Chondrocyte (in vitro differentiated cells): ENCODE measurements at places on chromosomes 2 and 18. TPM values are rescaled to one million over a fixed set of nuclear protein-coding genes. Genes with fewer than 3 reads are reported as not detected.

- H3K4me1 ChIP-seq: peaks cover 9% of the 10 kb centered on the region
- no peak overlapping the region for H3K4me3 ChIP-seq
- no peaks in the 10 kb centered on the region for H3K27me3 ChIP-seq
- no peak for DNase-seq
- H3K36me3 ChIP-seq: no peaks in the 10 kb centered on the region
Observed at GRCh38 chr2:165645930-165646831, 147.9 kb downstream of the GALNT3 start.

DNA sequence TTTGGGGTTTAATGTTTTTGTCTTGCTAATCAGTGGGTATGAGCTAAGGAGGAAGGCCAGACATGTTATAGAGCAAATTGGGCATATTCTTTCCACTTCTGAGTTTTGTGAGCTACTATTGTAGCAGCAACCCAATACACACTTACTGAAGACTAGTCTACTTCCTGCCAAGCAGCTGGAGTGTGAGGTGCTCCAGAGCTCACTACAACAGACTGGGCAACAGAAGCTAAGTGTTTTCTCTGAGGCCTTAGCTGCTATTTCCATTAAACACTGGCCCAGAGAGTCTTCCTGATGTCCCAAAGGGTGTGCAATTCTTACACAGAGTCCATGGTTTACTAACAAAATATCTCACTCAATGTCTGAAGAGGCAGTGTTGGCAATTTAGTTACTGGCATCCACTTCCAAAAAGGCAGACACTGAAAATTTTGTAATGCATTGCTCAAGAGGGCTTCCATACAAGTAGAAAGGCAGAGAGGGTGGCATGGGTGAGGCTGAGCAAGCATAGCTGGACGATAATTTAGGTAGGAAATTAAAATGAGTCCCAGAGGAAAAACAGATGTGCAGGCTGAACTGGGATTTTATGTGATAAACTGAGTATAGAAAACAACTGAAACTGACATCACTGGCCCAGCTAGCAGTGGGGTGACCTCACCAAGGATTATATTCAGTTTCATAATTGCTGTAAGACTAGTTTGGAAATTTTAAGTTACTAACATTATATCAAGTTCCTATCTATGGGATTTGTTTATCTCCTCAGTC, 68.6 kb downstream of the ZC3H6 start:
- no peak overlapping the region for H3K27ac ChIP-seq
- no peaks in the 10 kb centered on the region for H3K36me3 ChIP-seq
- H3K4me3 ChIP-seq: no peak overlapping the region
- no peaks in the 10 kb centered on the region for H3K27me3 ChIP-seq
- no peak for DNase-seq

The TUBB8B gene
- total RNA-seq: not detected in 3 replicates

The HOXD4 gene
- total RNA-seq: not detected in 3 replicates

DNA sequence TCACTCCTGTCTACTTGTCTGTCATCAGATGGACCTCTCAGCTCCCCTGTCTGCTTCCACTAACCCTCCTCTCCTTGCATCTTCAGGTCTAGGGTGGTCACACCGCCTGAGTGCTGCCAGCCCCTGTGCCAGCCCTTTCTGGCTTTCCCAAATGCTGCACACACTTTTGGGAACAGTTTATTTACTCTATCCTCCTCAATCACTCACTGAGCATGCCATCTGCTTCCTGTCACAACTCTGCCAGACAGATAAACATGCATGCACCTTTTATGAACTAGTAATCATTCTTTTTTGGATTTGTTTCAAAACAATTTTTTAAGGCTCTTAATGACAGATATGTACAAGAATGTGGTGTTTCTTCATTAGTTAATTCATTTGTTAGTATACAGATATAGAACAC, 56.3 kb upstream of the CCDC195 start:
- peaks cover 30% of the 10 kb centered on the region for H3K36me3 ChIP-seq
- peaks cover 13% of the 10 kb centered on the region for H3K4me1 ChIP-seq
- H3K27me3 ChIP-seq: no peaks in the 10 kb centered on the region
- no peak overlapping the region for H3K27ac ChIP-seq
- no peak overlapping the region for H3K4me3 ChIP-seq
- DNase-seq: no peak

GRCh38 chr2:119257198-119257597, 33.6 kb downstream of the STEAP3 start:
- no peaks in the 10 kb centered on the region for H3K36me3 ChIP-seq
- H3K4me3 ChIP-seq: no peak overlapping the region
- no peaks in the 10 kb centered on the region for H3K27me3 ChIP-seq
- DNase-seq: no peak
- H3K4me1 ChIP-seq: peaks cover 77% of the 10 kb centered on the region

DNA sequence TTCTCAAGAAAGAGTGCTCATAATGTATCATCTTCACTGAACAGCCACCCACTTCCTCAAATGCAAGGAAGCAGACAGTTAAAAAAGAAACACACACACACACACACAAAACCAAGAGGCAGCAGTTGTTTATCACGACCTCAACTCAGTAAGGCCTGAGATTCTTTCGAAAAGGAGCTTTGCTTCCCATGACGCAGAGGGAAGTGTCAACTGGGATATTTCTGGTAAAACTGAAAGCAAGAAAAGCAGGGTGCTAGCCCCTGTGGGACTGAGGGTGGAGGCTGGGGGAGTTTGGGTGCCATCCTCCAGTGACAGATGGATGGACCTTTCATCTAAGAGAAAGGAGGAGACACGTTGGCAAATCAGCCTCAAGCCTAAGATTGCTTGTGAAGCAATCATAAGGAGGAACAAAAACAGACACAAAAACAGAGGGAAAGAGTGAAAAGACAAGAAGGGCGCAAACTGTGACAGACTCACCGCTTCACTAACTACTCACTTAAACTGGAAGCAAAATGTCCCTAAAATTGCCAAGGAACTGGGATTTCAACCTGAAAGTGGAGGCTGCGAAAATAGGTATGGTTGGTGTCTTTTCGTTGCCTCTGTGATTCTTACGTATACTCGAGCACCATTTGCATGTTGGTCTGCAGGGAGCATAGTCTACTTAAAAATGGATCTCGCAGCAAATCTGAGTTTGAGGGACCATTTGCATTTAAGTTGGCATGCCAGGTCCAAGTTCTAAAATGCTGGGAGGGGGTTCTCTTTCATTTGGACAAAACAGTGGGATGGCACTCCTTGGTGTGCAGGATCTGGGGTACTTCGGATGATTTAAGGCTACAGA, at the start of gene ARHGAP25:
TSS of gene ARHGAP25 (plus strand) at position 124 of the 838 bp plus-strand sequence. CDS start at position 513, 389 bp downstream.
- H3K36me3 ChIP-seq: no peaks in the 10 kb centered on the region
- DNase-seq: no peak
- no peak within 1 kb of the TSS for H3K27ac ChIP-seq
- H3K4me3 ChIP-seq: no peak within 1 kb of the TSS
- H3K4me1 ChIP-seq: no peaks in the 10 kb centered on the region
